ENCODE measurements at places on chromosomes 4 and X.

DNA sequence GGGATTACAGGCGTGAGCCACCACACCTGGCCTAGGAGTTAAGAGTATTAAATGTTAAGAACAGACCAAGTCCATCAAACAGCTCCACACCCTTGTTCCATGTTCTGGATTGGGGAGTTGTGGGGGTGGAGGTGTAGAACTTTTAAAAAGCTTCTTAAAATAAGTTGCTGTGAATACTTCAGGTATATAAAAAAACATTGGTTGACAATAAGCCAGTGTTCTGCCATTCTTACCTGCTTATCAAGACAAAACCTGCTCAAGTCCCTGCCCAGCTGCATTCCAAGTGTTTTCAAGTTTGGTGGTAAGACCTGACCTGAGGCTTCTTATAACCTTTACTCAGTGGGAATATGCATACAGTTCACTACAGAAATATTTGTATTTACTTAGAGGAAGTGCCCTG, 6.4 kb downstream of the RBM3 start:
- DNase-seq, result peak; percentile 84

- DNase-seq, result peak; percentile 90
Measured at GRCh38 chrX:20056704-20057103, 60.0 kb downstream of the MAP7D2 start.

- DNase-seq, result no peak
Measured at GRCh38 chr4:11223311-11223710, 205.4 kb downstream of the HS3ST1 start.

- DNase-seq, result peak; percentile 61
Measured at GRCh38 chrX:155027509-155028066, 944 bp downstream of the FUNDC2 start.

GRCh38 chrX:39874202-39874816, 223.4 kb downstream of the BCOR start:
- DNase-seq, result peak; percentile 77

GRCh38 chrX:132367984-132368383, 120.9 kb downstream of the MBNL3 start:
- DNase-seq, result peak; percentile 2

DNA sequence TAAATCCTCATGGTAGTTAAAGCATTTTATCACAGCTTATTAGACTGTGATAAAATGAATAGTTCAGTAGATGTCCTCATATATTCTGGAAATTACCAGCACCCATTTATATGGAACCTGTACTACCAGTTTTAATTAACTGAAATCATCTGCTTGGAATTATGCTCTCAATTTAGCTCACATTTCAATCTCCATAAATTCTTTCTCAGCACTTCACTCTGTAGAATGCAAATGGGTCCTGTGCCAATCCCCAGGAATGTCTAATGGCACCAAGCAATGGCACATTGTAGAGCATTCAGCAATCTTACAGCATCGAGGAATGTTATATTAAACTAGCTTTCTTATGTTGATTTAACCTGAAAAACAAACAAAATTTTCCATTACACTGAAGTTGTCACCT, 355.1 kb downstream of the PDHA2 start:
- DNase-seq, result peak; percentile 28

GRCh38 chrX:68912113-68912512, 83.3 kb downstream of the EFNB1 start:
- no peak for DNase-seq

GRCh38 chr4:149910604-149911350, 95.1 kb upstream of the IQCM start:
- DNase-seq, result no peak

GRCh38 chrX:123803331-123803983, 56.4 kb upstream of the XIAP start:
- DNase-seq, result peak; percentile 85

GRCh38 chr4:55124322-55125076, 896 bp downstream of the KDR start:
- DNase-seq, result no peak

GRCh38 chr4:41865981-41866798, 69.0 kb upstream of the TMEM33 start:
- DNase-seq, result no peak

GRCh38 chr4:103075435-103075893, 1.1 kb downstream of the SLC9B2 start:
- peak; percentile 8 for DNase-seq

GRCh38 chr4:173138624-173139023, 30.0 kb upstream of the GALNT7 start:
- no peak for DNase-seq

- DNase-seq, result peak; percentile 65
Measured at GRCh38 chr4:165537028-165537648, 158.3 kb downstream of the CPE start.

GRCh38 chrX:147958291-147958690, 22.8 kb upstream of the FMR1NB start:
- DNase-seq, result peak; percentile 52

DNA sequence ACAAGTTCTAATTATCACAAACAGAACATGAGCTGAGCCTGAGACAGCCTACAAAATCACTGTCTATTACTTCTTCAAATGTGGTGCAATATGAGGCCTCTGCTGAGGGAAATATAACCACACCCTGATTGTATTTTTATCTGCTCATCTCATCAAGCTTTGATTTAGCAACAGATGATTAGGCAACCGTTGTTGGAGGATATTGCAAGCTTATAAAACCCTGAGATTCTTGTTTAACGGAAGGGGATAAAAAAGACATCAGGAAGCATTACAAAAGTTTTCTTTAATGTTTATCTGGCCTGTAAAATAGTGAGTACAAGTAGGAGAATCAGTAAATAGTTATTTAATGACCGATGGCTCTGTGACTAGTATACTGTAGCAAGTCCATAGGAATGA, 108.5 kb downstream of the ZNF330 start:
- peak; percentile 83 for DNase-seq

GRCh38 chr4:38125816-38126215, 165.6 kb downstream of the PTTG2 start:
- peak; percentile 88 for DNase-seq

DNA sequence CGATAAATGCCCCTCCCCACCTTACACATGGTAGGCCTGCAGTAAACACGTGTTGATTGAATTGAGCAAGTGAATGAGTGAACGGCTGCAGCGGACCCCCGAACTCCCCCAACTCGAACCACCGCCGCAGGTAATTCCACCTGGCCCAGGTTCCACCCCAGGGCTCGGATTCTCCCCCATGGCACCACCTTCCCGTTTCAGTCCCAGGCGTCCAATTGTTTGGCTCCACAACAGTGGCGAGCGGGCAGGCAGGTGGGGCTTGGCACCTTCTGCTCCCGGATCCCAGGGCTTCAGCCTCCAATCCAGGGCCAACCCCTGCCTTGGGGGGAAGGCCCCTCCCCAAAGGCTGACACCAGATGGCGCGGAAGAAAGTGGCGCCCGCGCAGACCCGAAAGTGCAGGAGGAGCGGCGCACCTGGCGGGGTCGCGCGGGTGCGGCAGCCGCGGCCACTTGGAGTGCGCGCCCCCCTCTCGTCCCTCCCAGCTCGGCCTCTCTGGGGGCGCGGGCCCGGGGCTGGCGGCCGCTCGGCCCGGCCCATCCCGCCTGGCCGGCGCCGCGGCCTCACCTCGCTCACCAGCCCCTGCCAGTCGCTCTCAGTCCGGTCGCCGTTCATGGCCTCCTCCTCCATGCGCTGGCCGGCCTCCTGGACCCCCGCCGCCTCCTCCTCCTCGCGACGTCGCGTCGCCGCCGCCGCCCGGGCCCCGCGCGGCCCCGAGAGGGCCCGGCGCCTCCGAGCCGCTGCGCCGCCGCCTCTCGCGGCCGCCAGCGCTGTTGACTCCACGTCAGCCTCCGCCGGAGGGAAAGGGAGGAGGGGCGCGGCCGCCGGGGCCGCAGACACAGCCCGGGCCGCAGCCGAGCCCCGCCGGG, at the start of gene CCDC149:
TSS of gene CCDC149 (minus strand) at position 791 of the 867 bp plus-strand sequence. CDS start at position 613, 178 bp downstream.
- peak; percentile 60 for DNase-seq

DNA sequence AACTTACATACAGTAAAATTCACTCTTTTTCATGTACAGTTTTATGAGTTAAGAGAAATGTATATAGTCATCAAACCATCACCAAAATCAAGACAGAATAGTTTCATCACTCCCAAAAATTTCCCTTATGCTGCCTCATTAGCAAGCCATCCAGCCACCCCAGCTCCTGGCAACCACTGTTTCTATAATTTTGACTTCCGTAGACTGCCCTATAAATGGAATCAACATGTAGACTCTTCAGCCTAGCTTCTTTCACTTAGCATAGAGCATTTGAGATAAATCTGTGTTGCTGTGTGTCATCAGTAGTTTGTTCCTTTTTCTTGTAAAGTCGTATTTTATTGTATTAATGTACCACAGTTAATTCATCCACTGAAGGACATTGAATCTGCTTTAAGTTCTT, 23.2 kb downstream of the HDX start:
- DNase-seq, result no peak

DNA sequence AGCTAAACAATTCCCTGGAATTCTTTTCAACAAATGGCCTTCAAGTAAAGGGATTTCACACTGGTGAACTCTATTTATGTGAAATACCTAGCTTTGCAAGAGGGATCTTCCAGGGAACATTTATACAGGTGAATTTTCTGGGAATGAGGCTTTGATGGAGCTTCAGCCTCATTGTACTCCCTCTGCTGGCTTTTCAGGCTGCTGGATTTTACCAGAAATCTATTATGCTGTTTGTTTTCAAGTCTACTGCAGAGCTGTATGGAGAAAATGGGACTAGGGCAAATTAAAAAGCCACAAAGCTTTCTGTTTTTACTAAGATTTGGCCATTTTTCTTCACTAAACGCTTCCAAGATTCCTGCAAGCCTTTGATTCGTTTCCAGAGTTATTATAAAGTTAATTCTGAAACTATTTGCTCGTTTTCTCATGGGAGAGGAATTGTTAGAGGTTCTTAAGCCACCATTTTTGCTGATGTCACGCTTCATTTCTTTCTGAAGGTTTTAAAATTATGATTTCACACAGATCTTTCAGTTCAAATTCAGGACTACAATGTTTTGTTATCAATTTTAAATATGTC, 31.6 kb downstream of the KDM6A start:
- DNase-seq, result no peak

GRCh38 chr4:44668526-44668925, 9.7 kb upstream of the GUF1 start:
- no peak for DNase-seq

DNA sequence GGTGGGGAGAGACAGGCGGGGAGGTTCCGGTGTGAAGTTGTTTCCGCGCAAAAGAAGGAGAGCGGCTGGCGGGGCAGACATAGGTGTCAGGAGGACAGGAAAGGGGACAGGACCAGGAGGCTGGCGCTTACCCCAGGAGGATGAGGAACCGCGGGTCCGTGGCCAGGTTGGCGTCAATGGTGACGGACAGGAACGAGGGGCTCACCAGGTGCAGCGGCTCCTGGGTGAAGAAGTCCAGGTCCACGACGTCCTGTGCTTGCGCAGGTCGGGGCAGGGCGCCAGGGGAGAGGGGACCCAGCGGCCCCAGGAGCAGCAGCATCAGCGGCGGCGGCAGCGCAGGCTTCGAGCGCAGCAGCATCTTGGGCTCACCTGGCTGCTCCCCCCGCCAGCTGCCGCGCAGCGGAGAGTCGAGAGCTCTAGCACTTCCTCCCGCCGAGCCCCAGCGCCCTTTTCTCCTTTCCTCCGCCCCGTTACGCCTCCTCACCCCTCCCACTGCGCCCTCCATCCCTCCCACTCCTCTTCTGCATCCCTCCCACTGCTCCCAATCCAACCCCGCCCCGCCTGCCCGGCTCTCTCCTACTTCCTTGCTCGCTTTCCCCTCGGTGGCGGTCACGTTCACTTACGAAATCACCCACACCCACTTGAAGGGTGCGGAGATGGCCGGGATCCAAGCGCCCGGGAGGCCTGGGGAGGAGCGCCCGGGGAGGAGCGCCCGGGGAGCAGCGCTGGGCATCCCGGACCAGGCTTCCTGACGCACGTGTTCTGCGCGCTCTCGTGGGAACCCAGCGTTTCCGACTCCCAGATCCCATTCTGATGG, at the start of gene HPSE:
TSS of gene HPSE (minus strand) at position 424 of the 817 bp plus-strand sequence. CDS start at position 358, 66 bp downstream.
- peak; percentile 87 for DNase-seq

DNA sequence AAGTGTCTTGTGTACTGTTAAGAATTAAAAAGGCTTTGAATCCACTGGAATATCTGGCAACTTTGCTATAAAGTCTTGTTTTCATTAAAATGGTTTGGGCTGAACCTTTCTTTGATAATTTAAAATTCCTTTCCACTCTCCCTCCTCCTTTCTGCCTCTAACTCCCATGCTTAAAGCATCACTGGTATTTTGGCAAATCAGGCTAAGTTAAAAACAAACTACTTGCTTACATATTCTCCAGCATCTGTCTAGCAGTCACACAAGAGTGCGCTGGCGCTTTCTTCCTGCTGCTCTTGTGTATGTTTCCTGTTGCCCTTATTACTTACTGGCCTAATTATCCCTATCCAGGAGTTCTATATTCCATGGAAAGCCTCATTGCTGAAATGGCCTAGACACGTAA, 136.6 kb downstream of the VEGFC start:
- DNase-seq, result no peak

GRCh38 chr4:139630991-139631390, 34.6 kb upstream of the MGST2 start:
- no peak for DNase-seq

DNA sequence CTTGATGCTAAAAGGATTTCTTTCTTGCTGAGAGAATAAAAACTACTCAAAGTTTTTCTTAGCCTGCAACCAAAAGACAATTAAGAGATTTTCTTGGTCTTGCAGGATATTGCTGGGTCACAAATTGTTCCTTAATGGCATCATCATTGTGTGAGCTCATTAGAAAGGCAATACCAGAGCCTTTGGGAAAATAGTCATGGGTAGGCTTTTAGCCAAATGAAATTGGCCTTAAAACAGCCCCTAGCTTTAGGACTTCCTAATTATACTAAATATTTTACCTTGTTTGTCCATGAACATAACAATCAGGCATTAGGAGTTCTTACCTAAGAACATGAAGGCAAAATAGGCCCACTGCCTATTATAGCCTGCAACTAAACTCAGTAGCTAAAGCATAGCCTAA, 10.4 kb upstream of the FAM13A start:
- DNase-seq, result peak; percentile 20

GRCh38 chr4:131426023-131426758, 1722.9 kb upstream of the PCDH10 start:
- peak; percentile 2 for DNase-seq

GRCh38 chrX:21718575-21718974, 39.3 kb downstream of the SMPX start:
- no peak for DNase-seq

- DNase-seq, result peak; percentile 36
Measured at GRCh38 chrX:38513112-38513742, 48.1 kb upstream of the TSPAN7 start.

- DNase-seq, result no peak
Measured at GRCh38 chr4:128682942-128683666, 126.4 kb upstream of the JADE1 start.

Data from epithelial cell of esophagus (primary cell).